ENCODE measurements at places on chromosomes 6 and 20. TPM values are rescaled to one million over a fixed set of nuclear protein-coding genes. Genes with fewer than 3 reads are reported as not detected.

GRCh38 chr6:138278326-138278725, 60.0 kb upstream of the PBOV1 start:
- no peak for DNase-seq
- no peaks in the 10 kb centered on the region for H3K27me3 ChIP-seq
- no peak overlapping the region for H3K4me3 ChIP-seq

The ZNF512B gene
- 17.2 TPM for total RNA-seq

The OR2H1 gene
- total RNA-seq = not detected

GRCh38 chr6:132872923-132873322, 58.6 kb downstream of the RPS12 start:
- no peaks in the 10 kb centered on the region for H3K36me3 ChIP-seq
- no peaks in the 10 kb centered on the region for H3K27me3 ChIP-seq
- no peak overlapping the region for H3K4me3 ChIP-seq
- H3K4me1 ChIP-seq = no peaks in the 10 kb centered on the region

DNA sequence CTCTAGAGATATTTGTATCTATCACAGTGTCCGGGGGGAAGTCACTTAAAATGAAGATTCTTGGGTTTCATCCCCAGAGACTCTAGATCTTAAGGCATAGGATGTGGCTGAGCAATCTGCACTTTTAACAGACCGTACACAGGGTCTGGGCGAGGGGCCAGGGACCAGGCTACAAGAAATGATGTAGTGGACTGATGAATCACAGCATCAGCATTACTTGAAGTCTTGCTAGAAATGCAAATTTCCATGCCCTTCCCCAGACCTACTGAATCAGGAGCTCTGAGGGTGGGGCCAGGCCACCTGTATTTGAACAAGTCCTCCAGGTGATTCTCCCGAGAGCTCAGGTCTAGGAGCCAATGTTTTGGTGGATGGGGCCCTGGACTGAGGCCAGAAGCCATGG, 168.4 kb downstream of the DOK5 start:
- H3K36me3 ChIP-seq = no peaks in the 10 kb centered on the region
- H3K4me3 ChIP-seq = no peak overlapping the region
- H3K4me1 ChIP-seq = no peaks in the 10 kb centered on the region
- DNase-seq = no peak

The MYL9 gene
- total RNA-seq = 10.7 TPM

DNA sequence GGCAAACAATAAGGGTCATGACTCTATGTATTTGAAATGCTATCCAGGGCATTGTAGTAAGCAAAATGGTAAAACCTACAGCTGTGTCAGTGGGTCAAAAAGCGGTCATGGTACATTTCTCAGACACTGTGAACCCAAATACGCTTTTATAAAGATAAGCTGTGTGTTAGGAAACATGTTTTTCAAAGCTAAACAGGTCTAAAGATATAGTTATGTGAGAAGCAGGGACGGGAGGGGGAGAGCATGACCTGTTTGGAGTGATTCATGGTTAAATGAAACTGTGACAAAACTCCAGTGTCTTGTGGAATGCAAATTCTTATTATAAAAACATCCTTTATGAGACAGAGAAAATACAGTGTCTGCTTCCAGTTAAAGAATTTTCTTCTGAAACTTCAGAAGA, 205.4 kb upstream of the BMP2 start:
- no peaks in the 10 kb centered on the region for H3K36me3 ChIP-seq
- DNase-seq = no peak
- no peak overlapping the region for H3K27ac ChIP-seq
- no peaks in the 10 kb centered on the region for H3K4me1 ChIP-seq

The HCRTR2 gene
- not detected for total RNA-seq

The HFE gene
- total RNA-seq = 3.6 TPM

DNA sequence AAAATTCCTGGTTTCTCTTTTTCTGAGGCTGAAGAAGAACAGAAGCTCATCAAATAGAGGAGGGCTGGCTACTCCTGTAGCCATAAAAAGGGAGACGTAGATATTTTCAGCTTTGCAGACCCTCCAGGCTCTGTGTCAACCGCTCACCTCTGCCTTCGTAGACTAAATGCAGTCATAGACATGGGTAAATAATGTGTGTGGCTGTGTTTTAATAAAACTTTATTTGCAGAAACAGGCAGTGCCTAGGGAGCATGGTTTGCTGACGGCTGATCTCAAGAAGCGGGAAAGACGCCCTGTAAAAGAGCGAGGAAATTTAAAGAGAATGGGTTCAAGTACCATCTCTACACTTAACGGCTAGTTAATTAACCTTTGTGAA, 171.8 kb downstream of the BCAS1 start:
- no peak overlapping the region for H3K4me3 ChIP-seq
- no peaks in the 10 kb centered on the region for H3K27me3 ChIP-seq
- H3K4me1 ChIP-seq = peaks cover 51% of the 10 kb centered on the region
